Esophagus muscularis mucosa (tissue), 4 donors: ENCODE measurements at places on chromosomes 16 and 17. TPM values are rescaled to one million over a fixed set of nuclear protein-coding genes. Genes with fewer than 3 reads are reported as not detected.
A peak's percentile ranks its signal among the peaks of the same experiment; 100 is the strongest.

GRCh38 chr16:87955302-87956097, 4.3 kb downstream of the BANP start:
- no peak for DNase-seq

DNA sequence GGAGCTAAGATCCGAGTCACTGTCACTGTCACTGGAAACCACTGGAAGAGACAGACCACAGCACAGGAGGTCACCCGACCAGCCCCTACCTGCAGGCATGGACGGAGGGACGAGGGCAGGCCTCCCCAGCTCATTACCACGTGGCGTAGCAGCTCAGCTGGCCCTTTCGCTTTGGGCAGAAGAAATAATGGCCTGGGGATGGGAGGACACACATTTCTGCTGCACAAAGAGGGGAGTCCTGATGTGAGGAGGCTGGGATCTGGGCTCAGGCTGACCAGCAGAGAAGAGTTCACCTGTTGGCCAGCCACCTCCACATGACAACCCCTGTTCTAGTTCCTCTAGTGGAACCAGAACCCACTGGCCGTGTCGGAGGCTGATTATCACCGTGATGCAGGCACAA, 38.2 kb upstream of the DOC2B start:
- DNase-seq = no peak

- DNase-seq = no peak
Measured at GRCh38 chr17:2124391-2124790, 69.5 kb downstream of the HIC1 start.

DNA sequence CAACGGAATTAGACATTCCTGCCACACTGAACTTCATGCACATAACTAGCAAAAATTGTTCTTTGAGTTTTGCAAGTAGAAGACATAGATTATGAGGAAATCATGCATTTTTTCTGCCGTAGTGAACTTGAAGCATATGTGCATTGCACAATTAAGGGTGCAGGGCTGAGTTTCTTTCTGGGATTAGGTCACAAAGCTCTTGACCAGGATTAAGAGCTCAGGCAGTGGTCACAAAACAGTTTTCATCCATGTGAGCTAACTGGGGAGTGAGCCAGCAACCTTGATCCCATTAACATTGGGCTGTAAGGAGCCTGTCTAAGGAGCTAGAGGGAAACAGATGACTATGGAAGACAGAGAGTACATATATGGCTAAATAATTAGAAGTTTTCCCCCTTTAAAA, 143.7 kb downstream of the PMP22 start:
- no peak for DNase-seq

- DNase-seq = no peak
Measured at GRCh38 chr17:4945944-4946280, 2.4 kb downstream of the PFN1 start.

DNA sequence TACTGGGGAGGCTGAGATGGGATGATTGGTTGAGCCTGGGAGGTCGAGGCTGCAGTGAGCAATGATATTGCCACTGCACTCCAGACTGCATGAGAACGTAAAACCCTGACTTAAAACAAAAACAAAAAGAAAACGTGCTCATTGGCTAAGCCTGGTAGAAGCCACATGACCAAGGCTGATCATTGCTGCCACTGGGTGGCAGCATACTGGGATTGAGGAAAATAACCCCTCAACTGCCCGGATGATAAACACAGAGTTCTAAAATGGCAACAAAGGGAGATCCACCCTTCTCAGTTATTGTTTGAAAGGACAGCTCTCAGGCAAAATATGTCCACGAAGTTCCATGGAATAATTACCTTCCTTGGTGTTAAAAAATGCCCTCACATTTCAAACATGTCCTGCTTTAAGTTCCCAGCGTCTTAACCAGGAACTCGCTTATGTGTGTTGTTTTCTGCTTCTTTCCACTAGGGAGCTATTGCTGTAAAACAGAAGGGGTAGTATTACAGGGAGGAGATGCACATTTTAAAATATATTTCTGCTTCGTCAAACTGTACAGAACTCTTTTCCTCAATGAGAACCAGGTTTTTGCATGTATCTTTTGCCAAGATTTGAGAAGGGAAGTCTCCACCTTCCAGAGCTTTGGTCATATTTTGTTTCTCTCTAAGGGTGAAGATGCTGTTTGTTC, 675.3 kb downstream of the MAF start:
- DNase-seq = no peak

Gene MRC2
- 57.7 TPM for total RNA-seq

DNA sequence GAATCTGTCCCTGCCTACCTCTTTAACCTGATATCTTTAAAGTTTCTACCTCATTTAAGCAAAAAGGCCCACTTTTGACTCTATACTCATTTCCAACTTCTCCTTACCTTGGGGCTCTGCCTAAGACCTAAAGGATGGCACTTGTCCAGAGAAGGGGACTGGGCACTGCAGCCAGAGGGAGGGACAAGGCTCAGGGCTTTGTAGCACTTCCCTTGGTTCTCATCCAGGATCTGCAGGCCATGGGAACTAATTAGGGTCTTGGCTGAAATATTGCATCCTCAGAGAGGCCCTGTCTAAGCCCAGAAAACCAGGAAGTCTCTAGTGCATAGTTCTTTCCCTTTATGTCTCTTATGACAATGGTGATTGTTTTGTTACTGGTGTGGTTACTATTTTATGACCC, 37.3 kb downstream of the IRX5 start:
- DNase-seq = no peak

Gene SALL1
- total RNA-seq = not detected

Gene GRB7
- total RNA-seq = 0.83 TPM

DNA sequence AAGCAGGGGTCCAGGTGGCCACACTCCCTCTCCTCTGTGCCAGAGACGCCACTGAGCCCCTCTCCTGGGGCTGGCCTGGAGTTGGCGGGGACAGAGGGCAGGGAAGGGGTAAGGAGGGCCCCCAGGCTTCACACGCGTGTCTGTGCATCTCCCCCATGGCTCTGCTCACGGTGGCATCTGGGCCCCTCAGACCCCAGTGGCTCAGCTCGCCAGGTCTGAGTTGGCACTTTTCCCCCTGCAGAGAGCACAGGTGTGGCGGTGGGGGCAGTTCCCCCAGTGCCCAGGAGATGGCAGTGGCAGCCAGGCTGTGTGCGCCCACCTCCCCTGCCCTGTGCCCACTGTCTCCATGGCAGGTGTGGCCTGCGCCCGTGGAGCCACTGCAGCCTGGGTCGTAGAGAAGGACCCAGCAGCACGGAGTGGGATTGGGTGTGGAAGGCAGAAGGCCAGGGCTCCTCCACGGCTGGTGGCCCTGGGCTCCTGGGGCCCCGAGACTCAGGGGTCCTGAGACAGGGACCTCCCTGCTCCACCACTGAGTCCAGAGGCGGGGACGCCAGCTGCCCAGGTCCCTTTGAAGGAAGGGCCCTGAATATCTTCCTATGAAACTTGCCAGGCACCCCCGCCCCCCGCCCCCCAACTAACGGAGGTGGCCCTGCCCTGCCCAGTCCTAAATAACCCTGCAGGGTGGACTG, 4.3 kb upstream of the APRT start:
- DNase-seq = no peak

DNA sequence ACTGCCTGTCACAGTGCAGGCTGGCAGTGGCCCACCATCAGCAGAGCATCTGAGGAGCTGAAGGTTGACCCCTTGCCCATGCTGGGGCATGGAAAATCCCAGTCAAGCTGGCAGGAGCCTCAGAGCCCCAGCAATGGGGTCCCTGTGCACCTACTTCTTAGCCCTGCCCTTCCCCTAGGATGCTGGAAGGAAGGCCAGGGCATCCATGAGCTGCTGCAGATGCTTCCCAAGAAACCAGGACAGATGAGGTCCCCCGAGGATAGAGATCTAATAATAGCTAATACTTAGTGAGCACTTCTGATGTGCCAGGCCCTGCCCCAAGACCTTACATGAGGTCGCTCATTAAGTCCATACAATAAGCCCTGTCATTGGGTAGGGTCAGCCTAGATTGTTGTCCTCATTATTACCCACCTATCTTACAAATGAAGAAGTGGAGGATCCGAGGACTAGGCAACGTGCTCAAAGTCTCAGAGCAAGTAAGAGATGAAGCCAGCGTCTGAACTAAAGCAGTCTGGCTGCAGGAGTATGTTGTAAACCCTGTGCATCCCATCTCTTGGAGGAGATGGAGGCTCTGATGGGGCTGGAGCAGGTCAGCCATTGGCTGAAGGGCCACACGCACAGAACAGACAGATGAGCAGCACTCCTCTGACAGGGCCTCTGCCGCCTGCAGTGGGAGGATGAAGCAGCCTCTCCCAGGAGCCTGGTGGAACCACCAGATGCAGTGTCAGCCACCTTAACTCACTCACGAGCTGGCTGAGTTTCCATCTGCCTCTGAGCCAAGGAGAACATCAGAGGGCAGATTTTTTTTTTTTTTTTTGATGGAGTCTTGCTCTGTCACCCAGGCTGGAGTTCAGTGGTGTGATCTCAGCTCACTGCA, 175.4 kb downstream of the WSCD1 start:
- peak; percentile 90 for DNase-seq

GRCh38 chr16:86083382-86084002, 184.5 kb downstream of the IRF8 start:
- no peak for DNase-seq

DNA sequence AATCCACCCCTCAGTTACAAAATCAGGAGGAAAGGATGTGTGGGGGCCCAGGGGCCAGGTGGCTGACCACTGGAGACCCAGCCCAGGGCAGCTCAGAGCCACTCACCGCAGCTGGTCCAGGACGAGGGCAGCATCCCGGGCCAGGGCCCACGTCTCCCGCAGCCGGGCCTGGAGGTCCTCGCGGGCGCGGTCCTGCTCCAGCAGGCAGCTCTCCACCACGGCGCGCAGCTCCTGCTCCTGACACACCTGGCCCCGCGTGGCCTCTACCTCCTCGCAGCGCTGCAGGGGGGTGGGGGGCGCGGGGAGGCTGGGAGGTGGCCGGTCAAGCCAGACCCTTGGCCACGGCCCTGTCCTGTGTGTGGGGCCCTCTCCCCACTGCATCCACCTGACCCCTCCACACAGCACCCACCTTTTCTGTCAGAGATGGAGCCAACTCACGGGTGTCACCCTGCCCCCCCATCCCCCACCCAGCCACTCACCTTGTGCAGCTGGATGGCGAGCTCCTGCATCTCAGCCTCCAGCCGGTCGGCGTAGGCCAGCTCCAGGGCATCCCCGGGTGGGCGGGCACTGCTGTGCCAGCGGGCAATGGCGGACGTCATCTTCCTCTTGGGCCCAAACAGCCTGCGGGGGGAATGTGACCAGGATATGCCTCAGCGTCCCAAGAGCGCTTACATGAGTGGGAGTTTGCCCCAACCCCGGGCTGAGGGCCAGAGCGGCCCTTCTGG, 5.1 kb downstream of the NUDT16L1 start:
- DNase-seq = no peak

GRCh38 chr17:74578979-74579378, 11.7 kb upstream of the CD300H start:
- DNase-seq = no peak

DNA sequence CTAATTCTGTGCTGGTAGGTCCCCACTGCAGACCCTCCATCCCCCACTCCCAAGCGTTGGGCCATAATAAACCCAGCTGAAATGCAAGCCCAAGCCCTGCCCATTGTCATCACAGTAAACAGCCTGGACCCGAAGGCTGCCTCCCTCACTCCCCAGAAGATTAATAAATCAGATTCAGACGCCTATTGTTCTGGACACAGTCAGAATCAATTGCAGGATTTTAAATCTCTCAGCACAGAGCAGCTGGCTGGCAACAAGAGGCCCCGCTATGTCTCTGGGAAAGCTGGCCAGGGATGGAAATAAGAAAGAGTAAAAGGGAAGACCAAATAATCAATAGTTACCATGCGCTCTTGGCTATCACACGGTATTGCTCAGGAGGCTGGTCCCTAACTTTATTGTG, 93.9 kb downstream of the C17orf67 start:
- DNase-seq = no peak
